AG04450 (cell line): ENCODE measurements at places on chromosomes 6 and 20.

DNA sequence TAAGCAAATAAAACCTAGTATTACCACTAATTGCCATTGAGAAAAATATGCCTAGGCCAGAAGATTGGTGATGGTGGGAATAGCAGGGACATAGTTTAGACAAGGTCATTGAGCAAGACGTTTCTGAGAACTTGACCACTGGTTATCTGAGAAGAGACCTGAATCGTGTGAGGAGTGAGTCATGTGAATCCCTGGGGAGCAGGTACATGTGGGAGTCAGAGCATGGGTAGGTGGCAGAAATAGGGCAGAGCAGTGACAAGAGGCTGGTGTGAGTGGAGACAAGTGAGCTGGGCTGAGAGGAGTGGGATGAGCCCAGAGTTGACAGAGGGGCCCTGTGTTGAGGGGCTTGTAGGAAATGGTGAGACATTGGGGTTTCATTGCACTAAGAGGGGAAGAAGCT is 16.4 kb downstream of the MICA start:
- no peak for DNase-seq

DNA sequence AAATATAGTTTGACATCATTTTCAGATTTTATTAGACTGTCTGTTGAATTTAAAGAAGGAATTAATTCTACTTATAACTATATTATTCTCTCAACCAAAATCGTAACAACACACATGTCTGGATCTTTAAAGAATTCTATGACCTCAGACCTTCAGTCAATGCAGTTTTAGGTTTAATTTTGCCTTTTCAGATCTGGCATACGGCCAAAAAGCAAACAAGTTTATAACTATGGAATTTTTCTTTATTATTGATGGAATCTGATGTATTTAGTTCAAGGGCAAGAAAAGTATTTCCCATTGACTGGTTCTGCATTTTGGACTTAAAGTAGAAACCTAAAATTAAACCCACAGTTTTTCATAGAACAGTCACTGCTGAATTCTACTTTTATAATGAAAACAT is 233.4 kb downstream of the EYA4 start:
- DNase-seq: no peak

- no peak for DNase-seq
Observed at GRCh38 chr6:120671519-120671918, 662.8 kb downstream of the TBC1D32 start.

- DNase-seq: no peak
Observed at GRCh38 chr6:13472099-13472498, 15.3 kb downstream of the GFOD1 start.

DNA sequence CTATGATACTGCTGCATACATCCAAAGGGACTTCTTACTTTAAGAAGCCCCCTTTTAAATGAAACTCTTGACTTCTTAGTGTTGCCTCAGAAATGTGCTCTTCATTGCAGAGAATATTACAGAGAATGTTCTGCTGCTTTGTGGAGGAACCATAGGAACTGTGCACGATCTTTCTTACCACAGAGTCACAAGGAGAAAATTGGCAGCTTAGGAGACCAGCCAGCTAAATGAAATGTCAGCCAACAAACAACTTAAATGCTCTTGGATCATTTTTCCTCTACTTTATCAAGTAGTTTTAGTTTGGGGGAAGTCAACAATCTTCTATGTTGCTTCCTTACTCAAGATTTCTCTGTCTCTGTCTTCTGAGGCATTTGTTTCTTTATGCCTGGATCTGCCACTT is 125.9 kb upstream of the MLIP start:
- DNase-seq: no peak

DNA sequence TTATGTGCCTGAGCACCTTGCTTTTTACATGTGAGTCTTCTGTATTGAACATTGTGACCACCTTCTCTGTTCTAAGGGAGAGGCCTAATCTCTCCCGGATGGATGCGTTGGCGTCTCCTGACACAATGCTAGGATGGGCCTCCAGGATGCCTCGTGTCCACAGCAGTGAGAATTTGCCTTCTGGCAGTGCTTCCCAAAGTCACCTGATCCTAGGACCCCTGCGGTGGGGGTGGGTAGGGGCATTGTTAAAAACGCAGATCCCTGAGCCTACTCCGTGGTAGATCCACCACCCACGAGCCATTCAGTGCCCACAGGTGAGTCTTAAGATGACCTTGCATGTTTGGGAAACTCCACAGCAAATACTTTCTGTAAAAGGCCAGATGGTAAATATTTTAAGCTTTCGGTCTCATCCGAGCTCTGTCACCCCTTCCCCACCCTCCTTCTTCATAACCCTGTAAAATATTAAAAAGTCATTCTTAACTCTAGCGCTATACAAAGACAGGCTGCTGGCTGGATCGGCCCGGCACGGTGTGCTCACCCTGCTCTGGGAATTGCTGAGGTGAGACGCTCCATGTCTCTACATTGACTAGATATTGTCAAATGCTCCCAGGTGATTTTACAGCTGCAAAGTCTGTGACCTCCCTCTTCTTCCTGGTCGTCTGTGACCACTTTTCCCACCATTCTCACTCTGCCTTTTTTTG is 106.7 kb upstream of the IYD start:
- no peak for DNase-seq

DNA sequence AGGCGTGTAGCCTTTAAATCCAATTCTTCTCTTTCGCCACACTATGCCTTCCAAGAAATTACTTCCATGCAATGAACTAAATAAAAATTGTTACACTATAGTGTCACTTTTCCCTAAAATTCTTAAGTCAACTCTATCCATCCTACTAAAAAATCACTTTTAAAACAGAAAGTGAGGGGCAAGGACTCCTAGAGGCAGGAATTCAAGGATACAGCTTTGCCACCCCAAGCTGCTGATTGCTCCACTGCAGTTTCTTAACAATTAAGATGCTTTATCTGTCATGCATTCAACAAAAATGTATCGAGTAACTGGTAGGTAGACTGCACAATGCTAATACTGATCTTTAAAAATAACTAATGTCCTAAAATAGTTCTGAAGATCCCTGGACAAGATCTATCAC is 4.3 kb downstream of the MCM9 start:
- DNase-seq: no peak

GRCh38 chr6:80441131-80441530 is 334.7 kb downstream of the BCKDHB start:
- DNase-seq: no peak

DNA sequence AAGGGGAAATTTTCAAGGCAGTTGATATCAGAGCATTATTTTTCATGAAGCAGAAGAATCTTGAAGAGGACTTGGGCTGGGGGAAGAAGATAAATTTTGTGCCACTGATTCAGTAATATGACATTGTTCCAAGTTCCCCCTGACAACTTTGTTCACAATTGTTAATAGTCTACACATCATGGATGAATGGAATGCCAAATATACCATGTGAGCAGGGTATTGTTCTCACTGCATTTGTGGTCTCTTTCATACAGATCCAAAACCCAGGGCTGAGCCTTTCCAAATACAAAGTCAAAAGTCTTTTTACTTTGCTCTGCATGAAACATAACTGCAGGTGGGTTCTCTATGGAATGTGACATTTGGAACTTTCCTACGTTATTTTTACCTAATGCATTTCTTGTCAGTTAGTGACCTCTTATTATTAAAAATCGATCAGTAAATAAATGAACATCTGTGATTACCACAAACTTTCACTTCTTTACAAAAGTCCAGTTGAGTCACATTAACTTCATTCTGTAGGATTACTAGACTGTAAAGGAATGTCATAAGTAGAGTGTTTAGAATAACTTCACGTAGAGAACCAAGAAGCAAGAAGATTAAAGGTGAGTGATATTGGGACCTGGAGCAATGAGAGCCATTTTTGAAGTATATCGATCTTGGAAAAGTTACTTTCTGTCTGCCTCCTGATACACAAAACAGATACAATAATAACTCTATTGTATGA is 100.9 kb downstream of the RCAN2 start:
- no peak for DNase-seq

GRCh38 chr6:99119109-99120031 is 171.6 kb upstream of the FBXL4 start:
- DNase-seq: peak; percentile 4

DNA sequence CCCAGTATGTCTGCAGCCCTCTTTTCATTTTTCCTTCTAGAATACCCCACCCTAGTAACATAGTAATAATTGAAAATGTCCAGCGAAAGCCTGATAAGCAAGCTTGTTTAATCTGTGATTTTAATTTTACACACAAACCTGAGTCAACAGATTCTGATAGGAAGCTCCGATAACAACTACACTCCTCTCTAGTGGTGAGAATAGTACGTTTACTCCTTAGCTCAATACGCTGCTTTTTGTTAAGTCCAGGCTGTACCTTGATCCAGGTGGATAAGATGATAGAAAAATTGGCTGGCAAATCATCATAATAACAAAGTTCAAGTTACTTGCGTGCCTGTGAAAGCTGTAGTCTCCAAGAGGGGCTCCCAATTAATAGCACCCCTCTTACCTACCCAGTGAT is 25.5 kb upstream of the DCBLD1 start:
- DNase-seq: no peak

DNA sequence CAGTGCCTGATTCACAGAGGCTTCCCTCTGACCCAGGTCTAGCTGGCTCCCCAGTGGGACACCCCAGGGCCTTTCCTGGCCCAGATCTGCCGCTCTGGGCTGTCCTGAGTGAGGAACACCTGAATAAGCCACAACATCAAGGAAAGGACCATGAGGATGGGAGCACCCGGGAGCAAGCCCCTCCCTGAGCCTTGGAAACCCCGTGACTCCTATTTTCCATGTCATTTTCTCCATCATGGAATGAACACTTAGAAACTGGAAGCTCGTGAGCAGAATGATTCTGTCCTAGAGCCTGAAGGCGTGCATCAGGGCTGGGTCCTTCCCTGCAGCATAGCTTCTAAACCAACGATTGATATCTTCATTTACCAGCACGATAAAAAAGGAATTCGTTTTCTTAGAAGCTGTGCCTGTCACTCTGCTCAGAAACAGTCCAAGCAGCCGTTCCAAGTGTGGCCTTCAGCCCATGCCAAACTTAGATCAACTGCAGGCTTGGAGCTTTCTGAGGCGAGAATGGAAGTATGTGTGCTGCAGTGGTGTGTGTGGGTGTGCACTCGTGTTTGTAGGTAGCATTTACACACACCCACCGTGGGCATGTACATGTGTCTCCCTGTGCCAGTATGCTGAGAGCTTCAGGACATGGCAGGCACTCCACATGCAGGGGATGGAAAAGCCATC is 83.2 kb upstream of the FOXC1 start:
- no peak for DNase-seq

GRCh38 chr20:39111359-39112177 is 149.4 kb downstream of the DHX35 start:
- no peak for DNase-seq

GRCh38 chr6:166533205-166533824 is 53.2 kb downstream of the RAMACL start:
- no peak for DNase-seq

- no peak for DNase-seq
Observed at GRCh38 chr6:27866357-27867050, 45.7 kb downstream of the OR2B2 start.

DNA sequence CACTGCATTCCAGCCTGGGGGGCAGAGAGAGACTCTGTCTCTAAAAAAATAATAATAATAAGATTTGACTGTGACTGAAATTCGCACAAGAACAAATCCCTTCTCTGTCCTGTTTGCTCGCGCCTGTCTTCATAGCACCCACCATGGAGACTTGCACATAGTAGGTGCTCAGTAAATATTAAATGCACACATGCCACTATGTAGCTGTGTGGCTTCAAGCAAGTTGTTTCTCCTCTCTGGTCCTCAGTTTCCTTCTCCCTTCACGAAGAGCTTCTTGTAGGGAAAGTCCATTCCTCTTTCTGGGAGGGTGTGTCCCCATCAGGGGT is 15.4 kb upstream of the PTGIS start:
- no peak for DNase-seq

- no peak for DNase-seq
Observed at GRCh38 chr20:217266-217665, 9.8 kb upstream of the DEFB129 start.

DNA sequence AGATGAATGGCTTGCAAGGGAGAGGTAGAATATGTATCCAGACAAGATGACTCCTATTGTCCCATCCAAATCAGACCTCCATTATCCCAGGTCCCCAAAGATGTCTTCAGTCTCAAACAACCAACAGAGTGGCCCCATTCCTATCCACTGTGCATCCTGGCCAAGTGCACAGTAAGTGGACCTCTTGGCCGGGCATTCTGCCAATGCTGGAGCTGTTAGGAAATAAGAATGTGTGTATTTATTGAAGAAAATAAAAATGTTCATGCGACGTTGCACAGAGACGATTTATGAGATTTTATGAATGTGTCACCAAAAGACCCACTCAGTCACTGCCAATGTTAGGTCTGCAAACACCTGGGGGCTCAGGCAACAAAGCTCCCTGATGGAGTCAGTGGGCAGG is 196.0 kb downstream of the MAFB start:
- DNase-seq: no peak

GRCh38 chr20:38337561-38338140 is 8.6 kb upstream of the LBP start:
- DNase-seq: no peak

DNA sequence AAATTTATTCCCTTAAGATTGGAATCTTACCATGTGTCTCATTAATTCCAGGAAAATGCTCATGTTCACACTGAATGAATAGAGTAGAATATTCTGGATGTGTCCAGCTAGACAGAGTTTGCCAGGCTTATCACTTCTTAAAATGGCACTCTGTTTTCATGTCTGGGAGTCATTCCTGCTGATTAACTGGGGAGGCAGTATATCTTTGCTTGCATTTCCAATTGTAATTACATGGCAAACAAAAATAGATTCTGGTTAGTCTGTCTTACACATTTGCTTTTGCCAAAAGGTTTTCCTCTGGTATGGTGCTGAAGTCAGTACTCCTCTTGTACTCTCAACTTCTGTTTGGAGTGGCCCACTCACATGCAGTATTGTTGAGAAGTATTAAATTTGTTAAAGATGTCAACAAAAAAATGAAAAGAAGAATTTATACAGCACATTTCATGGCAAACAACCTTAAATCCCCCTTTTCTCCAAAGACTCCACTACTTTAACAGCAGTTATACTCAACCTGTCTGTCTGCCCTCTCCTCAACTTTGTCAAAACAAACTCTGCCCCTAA is 70.2 kb downstream of the TENT5A start:
- DNase-seq: no peak

DNA sequence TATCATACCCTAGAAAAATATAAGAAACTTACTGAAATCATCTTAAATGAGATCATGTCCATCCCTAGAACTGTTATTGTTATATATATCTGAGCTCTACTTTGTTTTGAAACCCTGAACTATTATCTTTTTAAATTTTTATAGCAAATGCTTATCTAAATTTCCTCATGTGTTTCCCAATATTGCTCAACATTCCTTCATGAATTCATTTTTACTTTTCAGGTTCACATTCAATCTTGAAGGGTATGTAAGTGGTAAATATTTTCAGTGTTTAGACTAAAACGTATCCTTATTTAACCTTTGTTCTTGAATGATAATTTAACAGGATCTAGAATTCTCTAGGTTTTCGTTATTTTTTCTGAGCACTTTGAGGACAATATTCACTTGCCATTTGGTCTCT is 23.9 kb downstream of the PDE7B start:
- no peak for DNase-seq
